Mesothelial cell of epicardium (in vitro differentiated cells): ENCODE measurements at places on chromosomes 7 and 10.

- DNase-seq, result no peak
Measured at GRCh38 chr10:878333-878759, 53.2 kb downstream of the LARP4B start.

GRCh38 chr7:44193011-44193802 is 4.0 kb upstream of the GCK start:
- no peak for DNase-seq

- DNase-seq, result no peak
Measured at GRCh38 chr7:4702961-4703512, 20.9 kb downstream of the FOXK1 start.

GRCh38 chr7:18566829-18567228 is 71.3 kb downstream of the HDAC9 start:
- no peak for DNase-seq

- DNase-seq, result no peak
Measured at GRCh38 chr10:123891144-123892071, at the start of gene CPXM2. TSS of gene CPXM2 (minus strand) at chr10:123891807. CDS start at chr10:123891659, 148 bp downstream.

GRCh38 chr7:101951757-101952156 is 134.3 kb downstream of the CUX1 start:
- no peak for DNase-seq

GRCh38 chr10:28587270-28587969 is 54.5 kb downstream of the WAC start:
- no peak for DNase-seq

GRCh38 chr7:7324698-7325097 is 142.4 kb downstream of the C1GALT1 start:
- DNase-seq, result no peak

- DNase-seq, result no peak
Measured at GRCh38 chr10:61332581-61332980, 120.6 kb downstream of the TMEM26 start.
